ENCODE measurements at places on chromosomes 5 and 9. TPM values are rescaled to one million over a fixed set of nuclear protein-coding genes. Genes with fewer than 3 reads are reported as not detected.

- H3K27me3 ChIP-seq = no peaks in the 10 kb centered on the region
- no peaks in the 10 kb centered on the region for H3K4me1 ChIP-seq
- H3K27ac ChIP-seq = no peak overlapping the region
- no peak for DNase-seq
- H3K36me3 ChIP-seq = no peaks in the 10 kb centered on the region
These were observed 621.7 kb downstream of the SEMA5A start for GRCh38 chr5:8924054-8924793.

GRCh38 chr5:148511810-148512347 lies 128.1 kb downstream of the FBXO38 start:
- H3K4me1 ChIP-seq = no peaks in the 10 kb centered on the region
- no peak overlapping the region for H3K4me3 ChIP-seq
- H3K27ac ChIP-seq = no peak overlapping the region
- H3K27me3 ChIP-seq = no peaks in the 10 kb centered on the region
- H3K36me3 ChIP-seq = no peaks in the 10 kb centered on the region

GRCh38 chr9:36078051-36078450 lies 41.3 kb downstream of the RECK start:
- H3K27me3 ChIP-seq = no peaks in the 10 kb centered on the region
- H3K27ac ChIP-seq = no peak overlapping the region
- no peak for DNase-seq
- H3K4me1 ChIP-seq = no peaks in the 10 kb centered on the region

- no peaks in the 10 kb centered on the region for H3K27me3 ChIP-seq
- H3K4me1 ChIP-seq = peaks cover 7% of the 10 kb centered on the region
- H3K27ac ChIP-seq = no peak overlapping the region
- no peak overlapping the region for H3K4me3 ChIP-seq
These were observed 17.8 kb downstream of the RGS3 start for GRCh38 chr9:113481176-113481787.

DNA sequence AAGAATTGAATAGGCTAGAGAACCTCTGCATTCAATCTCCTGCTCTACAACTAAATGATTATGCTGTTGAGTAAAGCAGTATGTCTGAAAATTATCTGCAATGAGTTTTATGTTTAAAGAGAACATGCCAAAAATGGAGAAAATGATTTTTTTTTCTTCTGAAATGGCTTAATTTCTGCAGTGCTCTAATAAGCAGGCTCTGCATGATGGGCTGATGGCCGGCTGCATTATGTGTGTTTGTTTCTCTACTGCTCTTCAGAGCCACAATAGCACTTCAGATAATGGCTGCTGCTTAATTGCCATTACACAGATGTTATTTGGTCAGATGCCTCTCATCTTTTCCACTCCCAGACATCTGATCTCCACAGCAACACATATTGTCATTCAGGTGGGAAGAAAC lies 286.4 kb upstream of the DMAC1 start:
- H3K27ac ChIP-seq = no peak overlapping the region
- no peaks in the 10 kb centered on the region for H3K4me1 ChIP-seq
- no peaks in the 10 kb centered on the region for H3K27me3 ChIP-seq

DNA sequence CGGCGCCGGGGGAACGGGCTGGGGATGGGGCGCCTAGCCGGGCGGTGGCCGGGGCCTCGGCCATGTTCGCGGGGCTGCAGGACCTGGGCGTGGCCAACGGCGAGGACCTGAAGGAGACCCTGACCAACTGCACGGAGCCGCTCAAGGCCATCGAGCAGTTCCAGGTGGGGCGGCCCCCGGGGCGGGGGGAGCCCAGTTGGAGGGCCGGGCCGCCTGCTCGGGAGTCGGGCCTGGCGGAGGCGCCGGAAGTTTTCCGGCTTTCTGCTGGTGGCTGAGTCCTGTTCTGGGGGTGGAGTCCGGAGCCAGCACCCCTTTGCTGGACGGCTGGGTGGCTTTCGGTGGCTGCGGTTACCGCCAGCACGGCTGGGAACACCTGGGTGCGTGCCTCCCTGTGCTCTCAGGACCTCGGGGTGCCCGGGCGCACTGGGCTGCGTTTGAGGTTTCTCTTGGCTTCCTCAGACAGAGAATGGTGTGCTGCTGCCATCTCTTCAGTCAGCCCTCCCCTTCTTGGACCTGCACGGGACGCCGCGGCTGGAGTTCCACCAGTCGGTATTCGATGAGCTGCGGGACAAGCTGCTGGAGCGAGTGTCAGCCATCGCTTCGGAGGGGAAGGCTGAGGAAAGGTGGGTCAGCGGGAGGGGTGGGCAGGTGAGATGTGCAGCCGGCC lies 454 bp downstream of the NELFB start:
- H3K4me1 ChIP-seq = no peaks in the 10 kb centered on the region
- peak overlapping the region; percentile 84 for H3K4me3 ChIP-seq
- no peak overlapping the region for H3K27ac ChIP-seq
- peaks cover 25% of the 10 kb centered on the region for H3K36me3 ChIP-seq
- no peaks in the 10 kb centered on the region for H3K27me3 ChIP-seq

- H3K27ac ChIP-seq = no peak overlapping the region
These were observed 572.9 kb upstream of the PTGER4 start for GRCh38 chr5:40106847-40107246.

DNA sequence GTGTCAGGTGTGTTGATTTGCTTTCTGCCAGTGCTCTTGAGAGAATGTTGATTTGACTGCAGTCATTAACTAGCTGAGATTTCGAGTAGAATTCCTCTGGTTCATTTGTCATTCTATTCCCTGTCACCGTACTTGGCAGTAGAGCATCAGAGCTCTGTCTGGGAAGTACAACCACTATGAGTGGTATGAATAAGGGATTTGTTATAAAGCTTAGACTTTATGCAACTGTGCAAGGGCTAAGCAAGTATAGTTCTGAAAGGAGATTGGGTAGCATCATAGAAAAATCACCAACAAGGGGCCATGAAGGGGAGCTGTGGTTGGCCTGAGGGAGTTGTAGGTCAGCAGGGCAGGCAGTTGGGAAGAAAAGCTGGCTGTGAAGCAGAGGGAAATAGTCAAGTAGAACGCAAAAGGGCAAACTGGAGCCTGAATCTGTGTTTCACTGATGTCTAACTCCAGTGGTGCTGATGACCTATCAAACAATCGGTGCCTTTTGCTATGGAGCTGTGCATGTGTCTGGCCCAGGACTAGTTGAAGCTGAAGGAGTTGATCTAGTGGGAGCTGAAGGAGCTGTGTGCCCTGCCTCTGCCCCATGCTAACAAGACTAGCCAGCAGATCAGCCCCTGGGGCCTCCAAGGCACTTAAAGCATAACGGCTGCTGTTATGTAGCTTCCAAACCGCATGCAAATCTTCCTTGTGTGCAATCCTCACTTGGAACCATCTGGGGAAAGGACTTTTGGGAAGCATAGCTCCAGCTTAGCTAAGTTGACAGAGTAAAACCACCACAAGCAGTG lies 110.0 kb downstream of the SLC28A3 start:
- peaks cover 2% of the 10 kb centered on the region for H3K4me1 ChIP-seq
- DNase-seq = no peak
- H3K36me3 ChIP-seq = no peaks in the 10 kb centered on the region
- no peak overlapping the region for H3K27ac ChIP-seq
- H3K27me3 ChIP-seq = no peaks in the 10 kb centered on the region

GRCh38 chr9:85151741-85152140 lies 482.2 kb downstream of the NTRK2 start:
- no peaks in the 10 kb centered on the region for H3K36me3 ChIP-seq
- no peak for DNase-seq
- no peak overlapping the region for H3K27ac ChIP-seq
- H3K4me1 ChIP-seq = peaks cover 3% of the 10 kb centered on the region
- no peaks in the 10 kb centered on the region for H3K27me3 ChIP-seq
- no peak overlapping the region for H3K4me3 ChIP-seq

- H3K4me3 ChIP-seq = no peak overlapping the region
- H3K27me3 ChIP-seq = no peaks in the 10 kb centered on the region
- H3K27ac ChIP-seq = no peak overlapping the region
- no peak for DNase-seq
- no peaks in the 10 kb centered on the region for H3K36me3 ChIP-seq
These were observed 16.3 kb upstream of the IGFBPL1 start for GRCh38 chr9:38440516-38440915.

- DNase-seq = no peak
- no peaks in the 10 kb centered on the region for H3K27me3 ChIP-seq
- H3K4me1 ChIP-seq = no peaks in the 10 kb centered on the region
- H3K27ac ChIP-seq = no peak overlapping the region
- H3K4me3 ChIP-seq = no peak overlapping the region
- H3K36me3 ChIP-seq = no peaks in the 10 kb centered on the region
These were observed 28.1 kb upstream of the RNU6ATAC start for GRCh38 chr9:134192311-134192950.

DNA sequence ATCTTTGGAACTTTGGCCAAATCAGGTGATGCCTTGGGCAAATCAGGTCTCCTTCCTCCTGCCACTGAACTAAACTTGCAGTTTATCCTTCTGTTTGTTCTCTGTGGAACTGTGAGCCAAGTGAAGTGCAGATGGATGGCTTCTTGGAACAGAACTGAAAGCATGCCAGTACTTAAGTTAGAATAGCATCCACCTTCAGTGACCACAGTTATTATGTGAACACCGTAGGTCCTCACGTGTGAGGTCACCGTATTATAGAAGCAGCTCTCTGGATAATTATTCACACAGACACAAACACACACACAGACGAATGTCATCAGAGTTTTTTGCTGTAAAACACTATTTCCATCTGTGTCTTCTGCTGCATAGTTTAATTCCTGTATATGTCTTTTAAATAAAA lies 162.6 kb downstream of the EFNA5 start:
- no peaks in the 10 kb centered on the region for H3K36me3 ChIP-seq
- no peak for DNase-seq
- no peak overlapping the region for H3K27ac ChIP-seq
- H3K4me3 ChIP-seq = no peak overlapping the region

GRCh38 chr9:89295400-89295799 lies 15.6 kb upstream of the CKS2 start:
- peaks cover 27% of the 10 kb centered on the region for H3K36me3 ChIP-seq
- no peak for DNase-seq
- H3K4me3 ChIP-seq = no peak overlapping the region
- no peaks in the 10 kb centered on the region for H3K4me1 ChIP-seq

- H3K4me3 ChIP-seq = no peak overlapping the region
- H3K4me1 ChIP-seq = no peaks in the 10 kb centered on the region
- H3K27me3 ChIP-seq = no peaks in the 10 kb centered on the region
- no peak overlapping the region for H3K27ac ChIP-seq
These were observed 69.7 kb downstream of the EFNA5 start for GRCh38 chr5:107601076-107601475.

- no peaks in the 10 kb centered on the region for H3K36me3 ChIP-seq
- DNase-seq = no peak
- H3K4me3 ChIP-seq = no peak overlapping the region
- no peaks in the 10 kb centered on the region for H3K27me3 ChIP-seq
- no peaks in the 10 kb centered on the region for H3K4me1 ChIP-seq
These were observed 181.6 kb upstream of the NUDT12 start for GRCh38 chr5:103744159-103744558.

DNA sequence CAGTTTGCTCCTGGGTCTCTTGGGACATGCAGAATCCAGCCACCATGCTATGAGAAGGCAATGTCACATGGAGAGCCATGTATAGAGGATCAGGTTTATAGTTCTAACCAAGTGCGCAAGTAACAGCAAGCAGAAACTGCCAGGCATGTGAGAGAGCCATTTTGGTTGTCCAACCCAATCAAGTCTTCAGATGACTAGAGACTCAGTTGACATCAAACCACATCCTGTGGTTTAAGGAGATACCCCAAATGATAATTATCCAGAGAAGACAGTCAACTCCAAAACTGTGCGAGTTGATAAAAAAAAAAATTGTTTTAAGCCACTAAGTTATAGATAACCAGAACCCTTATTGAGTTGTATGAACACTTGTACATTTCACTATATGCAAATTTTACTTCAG lies 40.2 kb downstream of the TMEM232 start:
- no peak overlapping the region for H3K27ac ChIP-seq
- 0 out of 2 replicates have a peak, but pooled peaks cover 2% of the 10 kb centered on the region for H3K4me1 ChIP-seq
- H3K4me3 ChIP-seq = no peak overlapping the region
- no peaks in the 10 kb centered on the region for H3K36me3 ChIP-seq
- no peaks in the 10 kb centered on the region for H3K27me3 ChIP-seq

DNA sequence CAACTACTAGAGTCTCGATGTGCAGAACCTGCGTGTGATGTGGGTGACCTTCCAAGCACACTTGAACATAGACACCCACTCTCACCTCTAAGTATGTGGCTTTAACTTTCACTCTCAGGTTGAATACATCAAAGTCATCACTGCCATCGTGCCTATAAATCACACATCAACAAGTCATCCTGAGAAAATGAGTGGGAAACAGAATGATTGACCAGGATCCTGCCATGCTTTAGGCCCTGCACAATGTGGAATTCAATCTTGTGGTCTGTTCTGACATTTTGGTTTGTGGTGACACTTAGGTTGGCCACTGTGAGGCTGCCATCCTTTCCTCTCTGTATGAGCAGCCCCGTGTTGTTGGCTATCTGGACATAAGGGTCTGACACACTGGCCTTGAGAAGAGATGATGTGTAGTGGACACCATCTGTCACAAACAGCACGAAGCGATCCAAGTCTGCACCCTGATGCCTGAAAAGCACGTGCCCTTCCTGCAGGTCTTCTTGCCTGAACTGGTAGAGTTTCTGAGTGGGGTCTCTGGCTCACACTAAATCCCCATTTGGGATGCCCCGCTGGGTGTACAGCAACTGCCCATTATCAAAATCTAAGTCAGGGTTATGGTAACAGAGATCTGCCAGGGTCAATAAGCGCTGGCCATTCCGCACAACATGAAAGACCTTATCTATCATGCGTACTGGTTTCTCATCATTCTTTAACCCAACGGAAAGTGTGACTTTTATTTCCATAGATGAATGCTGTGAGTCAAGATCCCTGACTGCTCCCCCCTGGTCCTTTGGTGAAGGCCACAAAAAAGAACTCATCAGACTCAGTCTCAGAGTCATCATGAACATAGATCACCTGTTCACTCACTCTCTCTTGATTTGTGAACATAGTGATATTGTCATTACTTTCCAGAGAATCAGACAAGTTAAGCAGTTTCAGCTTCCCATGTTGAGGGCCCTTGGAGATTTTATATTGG lies 116.6 kb downstream of the ESM1 start:
- DNase-seq = no peak
- H3K4me3 ChIP-seq = no peak overlapping the region
- H3K27ac ChIP-seq = no peak overlapping the region
- H3K4me1 ChIP-seq = peaks cover 2% of the 10 kb centered on the region
- H3K36me3 ChIP-seq = no peaks in the 10 kb centered on the region

DNA sequence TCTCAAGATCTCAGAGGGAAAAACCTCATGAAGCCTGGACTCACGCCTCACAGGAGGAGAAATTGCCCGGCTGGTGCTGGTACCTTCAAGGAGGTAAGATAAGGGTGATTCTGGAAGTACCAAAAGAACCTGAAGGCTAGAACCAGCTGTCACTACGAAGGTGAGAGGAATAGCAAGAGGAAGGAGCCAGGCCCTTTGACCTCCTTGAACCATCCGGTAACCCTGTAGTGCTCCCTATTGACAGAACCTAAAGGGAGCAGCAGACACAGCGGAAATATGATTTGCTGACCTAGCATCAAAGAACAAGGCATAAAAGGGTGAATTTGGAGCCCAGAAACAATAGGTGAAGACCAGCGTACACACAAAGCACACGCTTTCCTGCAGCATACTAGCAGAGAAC lies 92.2 kb downstream of the DOCK8 start:
- no peak overlapping the region for H3K4me3 ChIP-seq
- peak; percentile 35 for DNase-seq
- H3K27me3 ChIP-seq = no peaks in the 10 kb centered on the region
- no peaks in the 10 kb centered on the region for H3K4me1 ChIP-seq

C9orf152 gene
- total RNA-seq = not detected

MYORG gene
- total RNA-seq = 5.6 TPM

PAX5 gene
- total RNA-seq = 0.75 TPM

TMOD1 gene
- total RNA-seq = 0.72 TPM

BTNL9 gene
- 0.88 TPM for total RNA-seq

IL31RA gene
- total RNA-seq = not detected

ANKRD34B gene
- 0.72 TPM for total RNA-seq

SLC46A2 gene
- not detected for total RNA-seq

SPTLC1 gene
- 73.5 TPM for total RNA-seq

SPINK6 gene
- not detected for total RNA-seq

GRIA1 gene
- 0.52 TPM for total RNA-seq

UTP15 gene
- 43.5 TPM for total RNA-seq

ENTREP1 gene
- 21.3 TPM for total RNA-seq
